Activated CD4-positive, alpha-beta T cell treated with anti-CD3 and anti-CD28 coated beads, Interleukin-2, amount 50 U/mL, for 24 hours (primary cell): ENCODE measurements at places on chromosomes 16 and 17.

DNA sequence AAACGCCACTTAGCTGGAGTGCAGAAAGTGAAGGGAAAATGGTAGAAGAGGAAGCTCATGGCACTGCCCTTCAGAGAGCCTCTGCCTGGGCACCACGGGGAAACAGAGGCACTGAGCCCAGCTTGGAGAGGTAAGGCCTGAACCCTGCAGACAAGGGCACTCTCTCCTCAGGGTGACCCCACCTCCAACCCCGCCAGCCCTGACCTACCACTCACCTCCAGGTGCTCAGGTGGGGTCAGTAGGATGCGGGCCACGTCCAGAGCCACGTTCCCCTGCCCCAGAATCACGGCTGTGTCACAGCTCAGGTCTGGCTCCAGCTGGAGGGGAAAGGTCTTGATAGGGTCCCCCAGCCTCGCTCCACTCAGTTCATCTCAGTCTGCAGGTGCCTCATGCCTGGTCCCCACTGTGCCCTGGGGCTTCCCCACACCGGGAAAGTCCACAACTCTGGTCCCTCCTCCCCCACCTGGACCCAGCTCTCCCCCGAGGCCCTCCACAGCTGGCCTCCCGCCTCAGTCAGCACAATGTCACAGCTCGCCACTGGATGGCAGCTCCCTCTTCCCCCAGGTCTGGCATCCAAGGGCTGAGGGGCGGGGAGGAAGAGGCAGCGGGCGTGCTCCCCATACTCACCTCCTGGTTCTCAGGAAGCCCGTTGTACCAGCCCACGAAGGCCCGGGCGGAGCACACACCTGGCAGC is 6.0 kb upstream of the GRIN2C start:
- DNase-seq: no peak

DNA sequence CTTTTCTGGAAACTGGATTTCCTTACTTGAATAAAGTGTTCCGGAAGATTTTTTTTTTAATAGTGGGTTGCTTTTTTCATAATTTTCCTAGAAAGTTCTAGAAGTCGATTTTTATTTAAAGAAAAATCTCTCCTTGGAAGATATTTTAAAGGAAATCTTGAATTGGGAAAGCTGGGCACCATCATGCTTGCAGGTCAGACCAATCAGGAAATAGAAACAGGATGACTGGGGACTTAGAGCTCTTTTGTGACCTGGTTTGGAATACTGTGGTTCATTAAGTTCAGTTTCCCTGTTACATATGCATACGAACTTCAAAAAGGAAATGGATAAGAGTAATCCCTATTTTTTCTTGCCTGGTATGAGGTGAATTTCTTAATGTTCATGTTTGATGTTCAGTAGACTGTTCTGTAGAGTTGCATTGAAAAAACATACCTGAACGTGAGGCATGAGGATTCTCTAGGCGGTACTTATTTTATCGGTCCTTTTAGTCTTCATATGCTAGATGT is 1.2 kb downstream of the NFATC3 start:
- DNase-seq: no peak

DNA sequence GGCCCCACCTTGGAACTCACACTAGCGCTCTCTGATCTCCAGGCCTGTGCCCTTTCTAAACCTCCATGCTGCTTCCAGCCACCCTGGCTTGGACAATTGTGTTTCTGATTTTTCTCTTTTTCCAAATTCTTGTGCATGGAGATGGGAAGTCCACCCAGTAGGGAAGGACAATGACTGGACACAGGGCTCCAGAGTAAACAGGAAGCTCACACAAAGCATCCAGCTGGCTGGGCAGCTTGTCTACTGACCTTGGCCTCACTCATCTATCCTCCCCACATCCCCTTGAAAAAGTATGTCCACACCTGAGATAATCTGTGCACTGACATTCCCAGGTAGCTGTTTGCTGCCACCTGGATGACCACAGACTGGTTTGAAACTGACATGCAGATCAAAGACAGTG is 331.2 kb upstream of the MAF start:
- DNase-seq: no peak

- DNase-seq: no peak
Observed at GRCh38 chr17:57226793-57227192, 29.5 kb upstream of the MSI2 start.

GRCh38 chr16:82684256-82684655 is 57.5 kb downstream of the CDH13 start:
- no peak for DNase-seq

DNA sequence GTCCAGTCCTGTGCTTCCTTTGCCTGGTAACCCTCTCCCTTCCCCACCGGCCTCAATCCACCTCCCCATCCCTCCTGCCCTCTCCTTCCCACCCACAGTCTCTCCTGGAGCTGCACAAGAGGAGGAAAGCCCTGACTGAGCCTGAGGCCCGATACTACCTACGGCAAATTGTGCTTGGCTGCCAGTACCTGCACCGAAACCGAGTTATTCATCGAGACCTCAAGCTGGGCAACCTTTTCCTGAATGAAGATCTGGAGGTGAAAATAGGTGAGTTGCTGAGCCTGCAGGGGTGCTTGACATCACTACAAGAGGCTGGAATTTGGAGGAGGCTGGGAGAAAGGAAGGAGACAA is 1.3 kb downstream of the PLK1 start:
- DNase-seq: no peak

- no peak for DNase-seq
Observed at GRCh38 chr16:86277221-86277620, 233.1 kb upstream of the FOXF1 start.

- no peak for DNase-seq
Observed at GRCh38 chr17:83178533-83179304, 99.3 kb downstream of the METRNL start.

GRCh38 chr17:7190276-7190917 is 11.2 kb upstream of the ASGR1 start:
- no peak for DNase-seq

- no peak for DNase-seq
Observed at GRCh38 chr17:65690626-65691310, 129.3 kb upstream of the AXIN2 start.

DNA sequence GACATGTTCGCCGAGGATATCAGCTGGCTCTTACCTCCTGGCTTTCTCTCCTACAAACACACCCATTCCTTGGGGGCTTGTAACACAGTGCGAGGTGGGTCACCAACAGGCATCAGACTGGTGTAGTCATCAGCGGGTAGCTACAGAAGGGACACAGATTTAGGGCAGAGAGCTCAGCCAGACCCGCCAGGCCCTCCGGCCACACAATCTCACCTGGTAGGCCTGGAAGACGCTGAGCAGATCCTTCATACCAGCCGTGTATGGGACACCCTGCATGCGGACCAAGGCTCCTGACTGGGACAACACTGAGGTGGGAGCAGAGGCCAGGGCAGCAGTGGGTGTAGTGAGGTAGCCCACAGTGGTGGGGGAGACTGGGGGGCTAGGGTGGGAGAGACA is 5.8 kb downstream of the ESRP2 start:
- DNase-seq: no peak

GRCh38 chr17:56737421-56738161 is 96.1 kb downstream of the C17orf67 start:
- no peak for DNase-seq

DNA sequence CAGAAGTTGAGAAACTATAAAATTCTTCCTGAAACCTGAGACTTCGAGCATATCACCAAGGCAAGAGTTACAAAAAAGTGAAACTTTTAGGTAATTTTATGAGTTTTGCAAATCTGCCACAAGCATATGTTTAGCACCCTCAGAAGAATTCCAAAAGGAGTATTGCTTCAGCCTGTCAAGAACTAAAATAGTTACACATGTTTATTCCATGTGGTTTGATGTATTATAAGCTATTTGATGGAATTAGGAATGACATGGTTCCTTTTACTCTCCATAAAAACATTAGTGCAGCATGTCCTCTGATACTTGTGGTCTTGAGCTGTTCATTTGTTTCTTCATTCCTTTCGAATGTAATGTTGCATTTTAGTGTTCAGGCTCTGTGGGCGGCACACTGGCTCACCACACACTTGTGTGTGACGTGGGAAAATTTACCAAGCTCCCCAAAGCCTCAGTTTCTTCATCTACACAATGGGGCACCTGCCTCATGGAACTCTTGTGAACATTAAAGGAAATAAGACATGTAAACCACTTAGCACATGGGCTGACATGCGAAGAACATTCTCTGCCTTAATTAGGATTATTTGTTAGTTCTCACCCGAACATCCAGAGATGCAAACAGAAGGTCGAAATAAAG is 204.2 kb upstream of the FOXF1 start:
- DNase-seq: no peak

DNA sequence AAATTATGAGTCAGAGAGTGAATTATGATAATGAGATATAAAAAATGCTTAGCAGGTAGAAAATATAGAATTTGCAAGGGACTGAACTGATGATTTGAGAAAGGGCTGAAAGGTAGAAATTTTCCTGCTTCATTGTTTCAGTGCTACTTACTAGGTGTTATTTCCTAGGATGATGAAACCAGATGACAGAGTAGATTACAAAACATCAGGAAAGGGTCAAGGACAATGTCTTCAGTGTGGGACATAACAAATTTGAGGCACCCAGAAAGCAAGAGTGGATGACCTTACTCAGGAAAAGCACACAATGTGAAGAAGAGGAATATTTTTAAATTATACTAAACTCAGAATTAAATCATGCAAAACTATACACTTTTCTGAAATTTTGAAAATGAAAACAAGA is 102.1 kb downstream of the SHCBP1 start:
- no peak for DNase-seq

DNA sequence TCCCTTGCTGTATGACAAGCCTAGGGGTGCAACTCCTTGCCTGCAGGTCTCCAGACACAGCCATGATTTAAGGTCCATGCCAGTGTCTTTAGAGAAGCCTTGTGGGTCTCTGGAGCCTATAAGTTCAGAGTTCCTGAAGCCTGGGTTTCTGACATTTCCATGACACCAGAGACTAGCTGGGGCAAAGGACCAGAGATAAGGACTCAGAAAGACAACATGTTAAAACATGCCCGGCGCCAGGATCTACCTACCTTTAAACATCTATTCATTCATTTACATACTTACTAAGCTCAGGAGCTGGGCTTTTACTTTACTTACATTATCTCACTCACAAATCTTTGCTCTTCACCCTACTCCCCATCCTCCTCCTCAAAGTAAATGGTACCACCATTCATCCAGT is 1.5 kb downstream of the MRPL27 start:
- DNase-seq: no peak

DNA sequence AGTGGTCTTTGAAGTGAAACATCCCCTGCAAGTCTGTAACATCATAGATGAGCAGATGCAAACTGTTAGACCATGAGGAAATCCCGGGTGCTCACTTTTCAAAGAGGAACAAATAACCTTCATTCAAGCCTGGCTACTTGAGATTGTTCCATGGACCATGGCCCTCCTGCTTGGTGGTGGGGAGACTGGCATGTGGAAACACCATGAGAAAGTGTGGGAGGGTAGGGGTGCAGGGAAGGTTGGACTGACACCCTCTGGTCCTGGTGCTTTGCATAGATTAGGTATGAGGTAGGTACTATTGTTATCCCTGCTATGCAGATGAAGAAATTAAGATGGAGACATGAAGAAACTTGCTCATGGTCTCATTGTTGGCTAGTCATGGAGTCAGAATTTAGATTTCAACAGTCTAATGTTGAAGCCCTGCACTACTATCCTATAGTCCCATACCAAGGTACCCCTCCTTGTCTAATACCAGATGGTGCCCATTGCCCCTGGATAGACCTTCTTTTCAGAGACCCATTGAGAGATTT is 59.0 kb downstream of the SPACA3 start:
- DNase-seq: no peak

GRCh38 chr17:27956601-27957445 is 63.7 kb upstream of the LYRM9 start:
- DNase-seq: no peak

DNA sequence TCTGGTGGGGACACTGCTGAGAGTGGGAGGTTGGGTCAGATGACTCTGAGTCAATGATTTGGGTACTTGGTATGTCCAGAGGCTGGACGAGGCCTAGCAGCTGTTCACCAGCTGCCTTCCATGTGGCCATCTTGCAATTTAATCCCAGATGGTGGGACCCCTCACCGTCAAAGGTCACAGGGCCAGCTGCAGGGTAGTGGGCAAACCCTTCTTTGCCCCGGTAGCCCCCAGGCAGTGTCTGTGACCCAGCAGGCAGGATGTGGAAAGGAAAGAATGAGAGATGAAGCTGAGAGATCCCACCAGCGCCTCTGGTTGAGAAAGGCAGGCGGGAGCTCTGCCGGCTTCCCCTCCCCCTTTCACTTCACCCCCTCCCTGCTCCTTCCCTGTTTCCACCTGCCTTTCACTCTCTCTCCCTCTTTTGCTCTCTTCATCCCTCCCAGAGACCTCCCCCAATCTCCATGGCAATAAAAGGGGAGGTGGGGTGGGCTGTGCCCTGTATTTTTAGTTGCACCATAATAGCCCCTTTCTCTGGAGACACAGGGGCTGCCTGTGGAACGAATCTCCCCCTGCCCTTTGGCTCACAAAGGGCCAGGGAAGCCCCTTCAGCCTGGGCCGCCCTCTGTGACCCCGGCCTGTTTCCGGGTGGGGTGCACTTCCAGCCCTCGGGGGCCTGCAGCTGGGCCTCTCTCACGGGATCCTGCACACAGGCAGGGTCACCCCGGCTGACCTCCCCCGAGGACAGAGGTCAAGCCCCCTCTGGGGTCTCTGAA is 20.2 kb downstream of the CDK5RAP3 start:
- no peak for DNase-seq

- peak; percentile 59 for DNase-seq
Observed at GRCh38 chr16:2983706-2984136, 3.5 kb upstream of the PKMYT1 start.

- DNase-seq: no peak
Observed at GRCh38 chr17:39750131-39751015, 12.6 kb downstream of the GRB7 start.

DNA sequence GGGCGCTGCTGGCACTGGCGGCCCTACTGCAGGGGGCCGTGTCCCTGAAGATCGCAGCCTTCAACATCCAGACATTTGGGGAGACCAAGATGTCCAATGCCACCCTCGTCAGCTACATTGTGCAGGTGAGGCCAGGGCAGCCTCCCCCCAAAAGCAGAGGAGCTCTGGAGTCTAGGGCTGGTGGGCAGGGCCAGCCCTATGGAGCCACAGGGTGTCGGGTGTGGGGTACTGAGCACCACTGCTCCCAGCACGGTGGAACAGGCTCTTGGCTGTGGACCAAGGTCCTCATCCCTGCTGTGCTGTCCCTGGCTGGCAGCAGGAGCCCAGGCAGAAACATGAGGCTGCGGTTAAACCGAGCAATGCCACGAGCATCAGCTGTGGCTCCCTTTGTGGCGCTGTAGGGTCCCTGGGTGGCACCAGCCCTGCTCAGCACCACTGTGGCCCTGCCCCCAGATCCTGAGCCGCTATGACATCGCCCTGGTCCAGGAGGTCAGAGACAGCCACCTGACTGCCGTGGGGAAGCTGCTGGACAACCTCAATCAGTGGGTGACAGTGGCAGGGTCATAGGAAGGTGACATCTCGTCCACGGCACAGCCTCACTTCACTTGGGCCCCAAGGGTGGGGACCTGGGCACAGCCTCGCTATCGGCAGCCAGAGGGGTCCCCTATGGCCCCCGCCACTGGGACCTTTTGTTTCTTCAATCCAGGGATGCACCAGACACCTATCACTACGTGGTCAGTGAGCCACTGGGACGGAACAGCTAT is 1.1 kb downstream of the DNASE1 start:
- no peak for DNase-seq
